Stimulated activated CD4-positive, alpha-beta T cell treated with anti-CD3 and anti-CD28 coated beads, Interleukin-1b, Interleukin-23, amount 100 ng/mL, for 1 hour (primary cell): ENCODE measurements at places on chromosomes 1 and 21.

GRCh38 chr21:41396558-41397075 is 29.4 kb upstream of the MX1 start:
- DNase-seq: no peak

DNA sequence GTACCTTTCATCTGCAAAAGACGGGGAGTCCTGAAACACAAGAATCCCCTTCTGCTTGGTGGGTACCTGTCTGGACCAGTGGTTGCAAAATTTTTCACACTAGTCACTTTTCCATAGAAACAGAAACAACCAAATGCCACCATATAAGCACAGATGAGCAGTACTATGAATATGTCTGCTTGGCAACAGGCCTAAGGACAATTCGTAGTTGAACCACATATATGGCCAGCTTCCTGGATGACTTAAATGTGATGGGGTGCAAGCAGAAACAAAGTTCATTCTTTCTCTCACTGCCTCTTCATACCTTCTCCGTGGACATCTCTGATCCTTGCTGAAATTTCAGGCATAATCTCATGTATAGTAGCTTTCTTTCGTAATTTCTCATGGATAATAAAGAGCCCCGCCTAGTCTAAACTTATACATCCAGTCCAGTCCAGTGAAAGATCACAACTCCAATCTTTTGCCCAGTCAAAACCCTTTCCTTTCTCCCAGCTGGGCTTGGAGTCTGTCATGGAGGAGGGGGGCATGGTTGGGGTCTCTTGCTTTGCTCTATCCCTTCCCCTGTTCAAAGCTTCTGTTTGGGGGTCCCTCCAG is 7.0 kb downstream of the FCAMR start:
- no peak for DNase-seq

GRCh38 chr1:109327285-109327684 is 20.5 kb upstream of the MYBPHL start:
- no peak for DNase-seq

GRCh38 chr1:203539831-203540546 is 46.0 kb downstream of the OPTC start:
- no peak for DNase-seq

DNA sequence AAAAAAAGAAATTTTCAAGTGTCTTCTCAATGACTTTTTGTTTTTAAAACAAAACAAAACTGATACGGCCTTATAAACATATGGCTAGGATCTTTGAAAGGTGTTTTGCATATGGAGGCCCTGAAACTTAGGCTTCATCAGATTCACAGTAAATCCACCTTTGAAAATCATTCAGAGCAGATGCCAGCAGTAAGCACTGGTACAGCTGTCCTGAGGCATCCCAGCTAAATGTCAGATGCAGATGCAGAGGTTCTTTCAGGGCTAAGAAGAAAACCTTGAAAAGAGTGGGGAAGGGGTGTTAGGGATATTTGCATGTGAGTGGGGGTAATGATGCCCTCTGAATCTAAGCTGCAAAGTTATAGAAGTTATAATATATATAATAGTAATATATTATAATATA is 56.2 kb upstream of the GNG12 start:
- no peak for DNase-seq

- DNase-seq: no peak
Observed at GRCh38 chr1:206477581-206478380, 7.5 kb downstream of the IKBKE start.

GRCh38 chr1:37174341-37174740 is 140.0 kb upstream of the GRIK3 start:
- DNase-seq: no peak

DNA sequence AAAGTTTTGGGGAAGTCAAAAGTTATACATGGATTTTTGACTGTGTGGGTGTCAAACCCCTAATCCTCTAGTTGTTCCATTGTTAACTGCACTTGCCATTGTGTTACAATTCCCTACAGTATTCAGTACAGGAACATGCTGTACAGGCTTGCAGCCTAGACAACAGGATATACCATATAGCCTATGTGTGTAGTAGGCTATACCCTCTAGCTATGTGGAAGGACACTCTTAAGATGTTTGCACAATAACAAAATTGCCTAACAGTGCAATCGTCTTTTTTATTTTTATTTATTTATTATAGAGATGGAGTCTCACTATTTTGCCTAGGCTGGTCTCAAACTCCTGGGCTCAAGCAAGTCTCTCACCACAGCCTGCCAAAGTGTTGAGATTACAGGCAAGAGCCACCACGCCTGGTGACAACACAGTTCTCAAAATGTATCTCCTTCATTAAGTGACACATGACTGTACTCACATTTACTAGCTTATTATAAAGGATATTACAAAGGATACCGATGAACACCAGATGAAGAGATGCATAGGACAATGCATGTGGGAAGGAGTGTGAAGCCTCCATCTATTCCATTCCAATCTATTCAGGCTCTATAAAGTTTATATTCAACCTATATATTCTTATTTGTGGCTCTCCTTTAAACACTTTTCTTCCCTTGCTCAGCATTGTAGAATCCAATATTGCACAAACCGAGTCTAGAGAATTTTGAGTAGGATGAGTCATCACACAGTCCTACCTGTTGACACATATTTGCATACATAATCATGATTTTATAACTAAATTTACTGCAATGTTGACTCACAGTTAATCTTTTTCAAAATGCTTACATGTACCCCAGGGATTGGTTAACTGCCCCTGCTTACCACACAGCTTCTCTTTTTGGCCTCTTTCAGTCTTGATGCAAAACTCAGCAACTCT is 28.4 kb upstream of the CEP350 start:
- no peak for DNase-seq

DNA sequence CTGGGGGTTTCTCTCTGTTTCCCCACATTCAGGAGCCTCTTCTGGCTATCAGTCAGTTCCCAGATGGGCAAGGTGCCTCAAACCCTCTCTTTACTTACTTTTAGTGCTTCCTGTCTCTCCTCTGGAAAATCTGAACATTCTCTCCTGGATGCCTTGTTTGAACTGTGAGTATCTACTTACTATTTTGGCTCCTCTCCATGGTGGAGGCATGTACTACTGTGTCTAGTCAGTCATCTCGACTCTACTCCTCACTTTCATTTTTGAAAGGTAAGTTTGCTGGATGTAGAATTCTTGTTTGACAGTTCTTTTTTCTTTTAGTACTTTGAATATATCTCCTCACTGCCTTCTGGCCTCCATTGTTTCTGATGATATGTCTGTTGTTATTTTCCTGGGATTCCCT is 70.9 kb upstream of the FAM78B start:
- DNase-seq: no peak
